ENCODE measurements at places on chromosomes 13 and 19.
A peak's percentile ranks its signal among the peaks of the same experiment; 100 is the strongest.

GRCh38 chr13:50127726-50128291, 112.6 kb downstream of the KCNRG start:
- no peak for DNase-seq

- peak; percentile 51 for DNase-seq
Measured at GRCh38 chr19:55640577-55641425, at the start of gene ZNF580. TSS of gene ZNF580 (plus strand) at chr19:55641002. CDS start at chr19:55642509, 1,507 bp downstream.

DNA sequence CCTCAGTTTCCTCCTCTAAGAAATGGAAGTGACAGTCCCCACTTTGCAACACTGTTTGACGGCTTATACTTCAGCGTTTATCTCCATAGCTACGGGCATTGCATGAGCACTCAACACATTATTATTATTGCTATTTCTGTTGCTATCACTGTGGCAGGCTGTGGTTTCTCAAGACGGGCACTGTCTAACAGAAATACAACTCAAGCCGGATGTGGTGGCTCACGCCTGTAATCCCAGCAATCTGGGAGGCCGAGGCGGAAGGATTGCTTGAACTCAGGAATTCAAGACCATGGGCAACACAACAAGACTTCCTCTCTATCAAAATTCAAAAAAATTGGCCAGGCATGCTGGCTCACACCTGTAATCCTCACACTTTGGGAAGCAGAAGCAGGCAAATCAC, 4.9 kb upstream of the ZSWIM4 start:
- no peak for DNase-seq

DNA sequence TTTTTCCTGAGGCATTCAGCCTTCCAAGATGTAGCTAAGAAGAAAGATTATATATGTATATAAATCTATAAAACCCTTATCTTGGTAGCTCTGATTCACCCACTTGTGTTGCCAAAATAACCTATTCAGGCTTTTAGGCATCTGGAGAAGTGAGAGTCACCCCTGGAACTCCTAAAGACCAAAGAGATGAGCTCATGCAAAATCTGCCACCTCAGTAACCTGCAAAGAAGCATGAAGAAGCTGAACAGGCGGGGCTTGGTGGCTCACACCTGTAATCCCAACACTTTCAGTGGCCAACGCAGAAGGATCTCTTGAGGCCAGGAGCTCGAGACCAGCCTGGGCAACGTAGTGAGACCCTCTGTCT, 393.7 kb downstream of the FOXO1 start:
- DNase-seq: peak; percentile 75

GRCh38 chr13:21229241-21230024, 53.0 kb downstream of the MRPL57 start:
- no peak for DNase-seq

DNA sequence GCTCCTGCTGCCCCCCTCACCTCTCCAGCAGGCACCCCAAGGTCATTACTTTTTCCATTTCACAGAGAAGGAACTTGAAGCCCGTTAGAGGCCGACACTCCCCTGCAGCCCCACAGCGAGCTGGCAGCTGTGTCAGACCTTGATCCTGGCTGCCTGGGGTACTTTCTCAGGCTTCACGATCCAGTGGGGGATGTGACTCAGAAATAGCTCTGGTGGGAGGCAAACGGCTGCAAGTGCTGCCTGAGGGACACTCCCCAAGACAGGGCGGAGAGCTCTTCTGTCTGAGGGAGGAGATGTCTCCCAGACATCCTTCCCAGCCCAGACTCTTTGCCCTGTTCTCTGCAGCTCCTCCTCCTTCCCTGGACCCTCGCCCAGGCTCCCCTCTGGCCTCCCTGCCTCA, 4.8 kb downstream of the TSKS start:
- DNase-seq: no peak

DNA sequence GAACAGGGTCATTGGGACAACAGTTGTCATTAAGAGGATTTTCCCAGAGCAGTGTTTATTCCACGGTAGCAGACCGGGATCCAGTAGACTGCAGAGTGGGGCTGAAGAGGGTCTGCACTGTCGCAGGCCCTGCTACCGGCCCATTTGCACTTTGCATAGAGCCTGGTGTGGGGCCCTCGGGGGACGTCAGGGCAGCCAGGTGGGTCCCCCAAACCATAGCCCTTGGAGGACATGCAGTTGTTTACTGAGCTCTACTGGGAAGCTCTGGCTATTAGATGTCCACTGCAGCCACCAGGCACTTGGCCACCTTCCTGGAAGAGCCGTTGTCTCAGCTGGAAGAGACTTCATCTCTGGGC, 45.8 kb downstream of the SLC7A9 start:
- DNase-seq: no peak

DNA sequence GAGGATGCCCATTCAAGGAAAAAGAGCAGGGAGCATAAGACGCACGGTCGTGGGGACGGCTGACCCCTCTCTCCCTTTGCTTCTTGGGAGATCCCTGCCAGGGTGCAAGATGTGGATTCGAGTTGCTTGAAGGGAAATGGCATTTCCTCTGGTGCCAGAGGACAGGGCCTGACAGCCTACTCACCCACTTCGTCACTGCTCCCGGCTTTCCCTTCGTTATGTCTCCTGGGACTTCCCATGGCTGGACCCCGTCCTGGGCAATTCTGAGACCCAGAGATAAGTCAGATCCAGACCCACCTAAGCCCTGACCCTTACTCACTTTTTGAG, 1.2 kb downstream of the TBC1D17 start:
- DNase-seq: no peak

- peak; percentile 100 for DNase-seq
Measured at GRCh38 chr19:38559428-38560401, 58.0 kb downstream of the MAP4K1 start.

DNA sequence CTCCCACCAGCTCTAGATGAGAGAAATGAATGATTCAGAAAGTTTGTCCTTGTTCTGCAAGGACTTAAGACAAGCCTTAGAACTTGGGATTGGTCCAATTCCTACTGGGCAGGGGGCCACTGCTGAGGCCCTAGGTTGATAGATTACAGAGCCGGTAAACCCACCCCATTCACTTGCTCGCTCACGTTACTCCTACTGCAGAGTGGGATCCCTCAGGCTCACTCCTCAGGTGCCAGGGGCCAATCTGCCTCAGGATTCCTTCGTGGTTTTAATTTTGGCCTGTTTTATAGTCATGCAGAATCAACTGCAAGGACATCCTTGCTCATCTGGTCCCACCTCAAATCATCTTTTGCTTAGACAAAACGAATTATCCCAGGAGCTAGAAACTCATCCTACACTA, 59.0 kb downstream of the SERP2 start:
- no peak for DNase-seq

GRCh38 chr19:46186717-46187101, 38.7 kb downstream of the IGFL2 start:
- DNase-seq: no peak

Measured in foreskin keratinocyte (primary cell).